ENCODE measurements at places on chromosomes 12 and 14.

- DNase-seq = no peak
Measured at GRCh38 chr14:68538639-68539038, 254.2 kb downstream of the ZFP36L1 start.

GRCh38 chr12:104565606-104566243, 109.0 kb downstream of the CHST11 start:
- DNase-seq = no peak

DNA sequence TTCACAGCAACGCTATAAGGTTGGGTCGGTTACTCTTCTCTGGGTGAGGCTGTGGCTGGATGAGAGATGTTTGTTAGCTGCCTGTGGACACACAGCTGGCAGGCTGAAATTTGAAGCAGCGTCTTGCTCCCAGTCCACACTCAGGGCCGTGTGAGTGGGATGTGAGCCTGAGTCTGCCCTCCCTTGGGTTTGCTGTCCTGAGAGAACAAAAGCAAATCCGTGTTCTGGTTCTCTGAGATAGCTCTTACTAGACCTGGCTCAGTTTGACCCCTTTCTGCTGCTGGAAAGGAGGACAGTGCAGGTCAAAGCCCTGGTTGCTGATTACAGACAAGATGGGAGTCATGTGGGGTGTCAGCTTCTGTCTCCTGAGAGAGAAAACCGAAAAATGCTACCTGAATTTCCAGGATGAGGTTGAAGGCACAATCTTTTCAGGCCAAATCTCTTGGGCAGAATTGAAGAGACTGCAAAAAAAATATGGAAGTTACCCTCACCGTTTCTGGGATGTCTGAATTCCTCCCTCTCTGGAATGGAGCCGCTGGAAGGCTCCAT, 270.8 kb downstream of the ZFP36L1 start:
- no peak for DNase-seq

DNA sequence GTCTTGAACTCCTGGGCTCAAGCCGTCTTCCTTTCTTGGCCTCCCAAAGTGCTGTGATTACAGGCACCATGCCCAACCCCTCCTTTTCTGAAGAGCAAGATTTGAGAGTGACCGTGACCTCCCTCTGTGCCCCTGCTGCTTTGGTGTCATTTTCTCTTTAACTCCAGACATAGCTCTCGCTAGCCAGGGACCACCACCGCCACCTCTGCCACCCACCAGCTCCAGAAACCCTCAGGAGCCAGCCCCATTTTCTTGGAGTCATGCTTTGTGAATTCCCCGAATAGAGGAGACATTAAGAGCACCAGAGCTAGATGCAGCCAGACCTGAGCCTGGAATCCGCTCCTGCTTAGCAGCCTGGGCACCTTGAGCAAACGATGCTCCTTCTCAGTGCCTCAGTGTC, 18.2 kb downstream of the SDSL start:
- DNase-seq = no peak

DNA sequence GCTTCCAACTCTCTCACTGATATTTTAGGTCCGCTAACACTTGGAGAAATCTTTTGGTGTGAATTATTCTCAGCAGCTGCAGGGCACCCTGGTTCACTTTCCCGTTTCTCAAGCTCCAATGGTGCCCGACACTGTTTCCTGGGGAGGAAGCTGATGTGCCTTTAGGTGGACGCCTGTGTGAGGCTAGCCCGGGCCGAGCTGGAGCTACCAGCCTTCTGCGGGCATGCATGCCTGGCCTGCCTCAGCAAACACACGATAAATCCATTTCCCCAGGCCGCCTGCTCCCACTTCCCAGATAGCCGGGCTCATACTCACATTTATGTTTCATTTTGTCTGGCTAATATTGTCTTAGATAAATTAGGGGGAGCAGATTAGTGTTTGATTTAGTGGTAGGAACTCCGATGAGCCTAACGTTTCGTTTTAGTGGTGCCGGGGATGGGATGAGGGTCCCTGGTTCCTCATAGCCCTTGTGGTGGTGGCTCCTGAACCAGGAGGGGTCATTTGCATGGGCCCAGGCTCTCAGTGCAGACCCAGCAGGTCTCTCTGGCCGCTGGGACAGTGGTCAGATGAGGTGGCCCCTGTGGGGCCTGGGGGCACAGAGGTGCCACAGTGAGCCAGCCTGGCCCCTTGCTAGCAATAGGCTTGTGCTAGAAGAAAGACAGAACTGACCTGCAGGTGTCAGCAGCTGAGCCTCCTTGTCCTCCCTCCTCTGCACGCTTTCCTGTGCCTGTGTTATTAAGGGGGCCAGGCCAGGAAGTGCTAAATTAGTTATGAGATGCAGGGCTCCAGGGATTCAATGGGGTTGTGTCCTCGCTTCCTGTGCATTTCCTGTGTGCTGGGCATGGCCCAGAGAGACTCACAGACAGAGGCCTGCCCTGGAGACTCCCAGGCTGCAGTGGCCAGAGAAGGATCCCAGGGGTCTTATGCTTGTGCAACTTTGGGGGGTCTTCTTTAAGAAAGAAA, 88.3 kb downstream of the KIF26A start:
- no peak for DNase-seq

DNA sequence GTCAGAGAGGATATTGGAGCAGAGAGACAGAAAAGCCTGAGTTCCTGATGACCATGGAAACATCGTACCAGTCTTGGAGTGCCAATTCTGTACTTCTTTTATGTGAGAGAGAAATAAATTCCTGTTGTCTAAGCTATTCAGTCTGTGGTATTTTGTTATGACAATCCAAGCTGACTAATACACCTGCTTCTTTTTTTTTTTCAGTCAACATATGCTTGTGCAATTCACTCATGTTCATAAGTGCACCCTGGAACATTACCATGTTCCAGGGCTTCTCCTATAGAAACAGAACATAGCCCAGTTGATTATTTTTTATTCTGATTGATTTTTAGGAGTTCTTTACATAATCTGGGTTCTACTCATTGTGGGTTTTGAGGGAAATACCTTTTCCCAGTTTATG, 1.7 kb upstream of the CHPT1 start:
- DNase-seq = no peak

DNA sequence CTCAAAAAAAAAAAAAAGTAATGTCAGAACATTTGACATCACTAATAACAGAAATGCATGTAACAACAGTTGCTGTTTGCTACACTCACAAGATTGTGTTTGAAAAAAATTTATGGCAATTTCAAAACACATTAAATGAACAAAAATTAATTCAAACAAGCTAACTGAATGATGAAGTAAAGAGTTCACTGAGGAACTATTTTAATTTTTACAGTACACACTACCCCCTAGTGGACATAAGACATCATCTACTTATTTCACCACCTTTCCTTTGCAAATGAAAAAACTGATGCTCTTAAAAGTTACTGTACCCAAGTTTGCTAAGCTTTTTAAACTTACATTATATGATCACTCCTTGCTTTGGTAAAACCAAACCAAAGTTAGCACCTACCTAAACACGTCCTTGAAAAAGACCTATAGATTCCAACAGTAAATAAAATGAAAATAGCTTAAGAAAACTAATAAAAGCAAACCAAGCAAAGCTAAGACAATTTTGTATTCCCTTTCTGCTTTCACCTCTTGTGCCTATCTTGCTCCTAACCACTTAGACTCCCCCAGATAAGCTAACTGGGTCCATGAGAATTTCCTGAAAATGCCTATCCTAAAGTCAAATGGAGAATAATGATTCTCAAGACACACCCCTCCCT, 22.2 kb downstream of the UBE2N start:
- no peak for DNase-seq

- no peak for DNase-seq
Measured at GRCh38 chr14:74949191-74949601, 6.2 kb downstream of the PGF start.

- DNase-seq = no peak
Measured at GRCh38 chr14:93319958-93320357, 12.9 kb downstream of the BTBD7 start.

- DNase-seq = no peak
Measured at GRCh38 chr12:14650789-14651188, 45.6 kb downstream of the GUCY2C start.

GRCh38 chr12:127381043-127381668, 885.8 kb upstream of the TMEM132C start:
- no peak for DNase-seq

DNA sequence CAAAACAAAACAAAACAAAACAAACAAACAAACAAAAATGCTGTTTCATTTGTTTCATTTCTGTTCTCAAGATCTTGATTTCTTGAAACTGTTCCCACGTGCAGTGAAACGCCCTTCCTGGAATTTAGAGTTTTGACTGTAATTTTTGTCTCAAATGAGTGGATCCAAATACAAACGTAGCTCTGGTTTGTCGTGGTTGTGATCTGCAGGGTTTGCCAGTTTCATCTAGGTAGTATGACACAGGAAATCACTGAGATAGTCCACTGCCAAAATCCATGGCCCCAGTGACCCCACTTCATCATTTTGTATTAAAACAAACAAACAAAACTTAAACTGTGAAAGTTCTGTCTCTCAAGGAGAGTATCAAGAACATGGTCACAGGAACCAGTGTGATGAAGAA, 838.6 kb downstream of the BCL11B start:
- DNase-seq = no peak

- DNase-seq = no peak
Measured at GRCh38 chr14:23646648-23647549, 10.7 kb downstream of the DHRS2 start.

DNA sequence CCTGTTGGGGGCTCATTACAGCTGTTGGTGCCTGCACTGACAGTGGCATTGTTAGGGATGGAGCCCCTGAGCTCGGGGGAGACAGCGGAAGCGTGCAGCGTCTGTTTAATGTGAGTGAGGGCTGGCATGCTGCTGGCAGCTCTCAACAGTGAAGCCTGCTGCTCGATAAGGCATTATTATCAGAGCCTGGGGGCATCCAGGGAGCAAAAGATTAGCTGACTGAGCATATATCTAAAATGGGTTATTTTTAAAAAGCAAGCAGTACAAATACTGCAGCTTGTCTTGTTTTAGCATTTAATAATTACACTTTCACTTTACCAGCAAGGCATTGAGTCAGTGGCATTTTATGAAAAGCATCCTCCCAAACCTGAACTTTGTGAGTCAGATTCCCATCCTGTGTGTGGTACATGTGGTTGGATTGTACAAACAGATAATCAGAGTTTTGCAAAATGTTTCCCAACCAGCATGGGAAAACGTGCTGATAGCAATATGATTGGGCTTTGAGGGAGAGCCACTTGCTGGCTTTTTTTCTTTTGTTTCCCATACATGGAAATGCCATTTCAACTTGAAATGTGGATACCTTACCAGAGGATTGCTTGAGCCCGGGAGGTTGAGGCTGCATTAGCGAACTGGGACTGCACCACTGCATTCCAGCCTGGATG, 150.8 kb downstream of the PRKCH start:
- no peak for DNase-seq

GRCh38 chr14:81884382-81884781, 350.7 kb upstream of the SEL1L start:
- no peak for DNase-seq

- no peak for DNase-seq
Measured at GRCh38 chr14:52051871-52052270, 17.0 kb downstream of the NID2 start.

GRCh38 chr12:67442896-67443295, 173.7 kb downstream of the CAND1 start:
- no peak for DNase-seq

DNA sequence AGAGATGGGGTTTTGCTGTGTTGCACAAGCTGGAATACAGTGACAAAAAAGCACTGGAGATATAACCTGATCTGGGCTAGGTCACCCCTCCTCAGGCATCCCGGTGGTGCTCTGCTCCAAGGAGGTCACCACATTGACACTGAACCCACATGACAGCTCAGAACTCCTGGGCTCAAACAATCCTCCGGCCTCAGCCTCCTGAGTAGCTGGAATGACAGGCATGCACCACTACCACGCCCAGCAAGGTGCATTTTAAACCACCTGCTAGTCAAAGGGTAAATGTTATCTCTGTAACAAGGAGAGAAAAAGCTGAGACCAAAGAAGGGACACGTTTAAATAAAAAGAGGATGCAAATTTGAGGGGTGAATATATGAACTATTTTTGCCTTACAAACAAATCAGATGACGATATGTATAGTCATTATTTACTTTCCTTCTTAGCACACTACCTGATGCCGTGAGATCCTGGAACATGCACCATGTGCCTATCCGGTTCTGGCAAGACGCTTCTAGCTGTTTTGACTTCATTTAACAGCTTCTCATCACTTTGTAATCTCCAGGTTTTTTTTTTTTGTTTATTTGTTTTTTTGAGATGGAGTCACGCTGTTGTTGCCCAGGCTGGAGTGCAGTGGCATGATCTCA, 135.1 kb downstream of the PPM1H start:
- no peak for DNase-seq

DNA sequence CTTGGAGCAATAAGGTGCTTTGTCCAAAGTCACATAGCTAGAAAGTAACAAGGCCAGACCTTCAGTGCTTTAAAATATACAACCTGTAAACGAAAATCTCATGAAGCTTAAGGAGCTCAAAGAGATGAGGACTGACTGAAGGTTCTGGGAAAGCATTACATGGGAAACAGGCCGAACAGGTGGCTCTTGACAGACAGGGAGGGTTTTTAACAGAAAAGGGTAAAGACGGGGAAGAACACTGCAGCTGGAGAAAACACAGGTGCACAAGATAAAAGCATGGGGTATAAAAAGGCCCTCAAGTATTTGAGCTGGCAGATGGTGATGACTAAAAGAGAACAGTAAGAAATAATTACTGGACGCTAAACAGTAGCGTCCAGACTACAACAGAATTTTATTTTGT, 257.2 kb downstream of the NELL2 start:
- DNase-seq = no peak

GRCh38 chr14:104267895-104268294, 129.5 kb downstream of the KIF26A start:
- DNase-seq = no peak

GRCh38 chr14:59424341-59425071, 40.7 kb downstream of the GPR135 start:
- DNase-seq = no peak

GRCh38 chr12:41980390-41980789, 164.3 kb downstream of the GXYLT1 start:
- no peak for DNase-seq

- no peak for DNase-seq
Measured at GRCh38 chr14:20606190-20606901, 15.2 kb upstream of the RNASE12 start.

- DNase-seq = no peak
Measured at GRCh38 chr12:98595243-98595988, 1.9 kb downstream of the SLC25A3 start.

DNA sequence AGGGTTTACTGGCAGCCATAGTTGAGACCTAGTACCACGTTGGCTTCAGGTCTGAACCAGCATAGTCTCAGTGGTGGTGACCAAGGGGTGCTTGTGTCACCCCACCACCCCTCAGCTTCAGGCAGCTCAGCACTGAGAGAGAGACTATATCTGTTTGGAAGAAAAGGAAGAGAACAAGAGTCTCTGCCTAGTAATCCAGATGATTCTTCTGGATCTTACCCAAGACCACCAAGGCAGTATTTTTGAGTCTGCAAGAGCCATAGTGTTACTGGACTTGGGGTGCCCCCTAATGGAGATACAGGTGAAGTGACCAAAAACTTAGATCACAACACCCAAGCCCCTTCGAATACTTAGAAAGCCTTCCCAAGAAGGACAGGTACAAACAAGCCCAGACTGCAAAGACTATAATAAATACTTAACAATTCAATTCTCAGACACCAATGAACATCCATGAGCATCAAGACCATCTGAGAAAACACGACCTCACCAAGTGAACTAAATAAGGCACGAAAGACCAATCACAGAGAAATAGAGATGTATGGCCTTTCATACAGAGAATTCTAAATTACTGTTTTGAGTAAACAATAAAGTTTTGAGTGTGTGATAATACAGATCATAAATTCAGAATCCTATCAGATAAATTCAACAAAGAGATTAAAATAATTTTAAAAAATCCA, 107.0 kb downstream of the HELB start:
- DNase-seq = peak; percentile 23
